ENCODE measurements at places on chromosomes 12 and 14.
A peak's percentile ranks its signal among the peaks of the same experiment; 100 is the strongest.

DNA sequence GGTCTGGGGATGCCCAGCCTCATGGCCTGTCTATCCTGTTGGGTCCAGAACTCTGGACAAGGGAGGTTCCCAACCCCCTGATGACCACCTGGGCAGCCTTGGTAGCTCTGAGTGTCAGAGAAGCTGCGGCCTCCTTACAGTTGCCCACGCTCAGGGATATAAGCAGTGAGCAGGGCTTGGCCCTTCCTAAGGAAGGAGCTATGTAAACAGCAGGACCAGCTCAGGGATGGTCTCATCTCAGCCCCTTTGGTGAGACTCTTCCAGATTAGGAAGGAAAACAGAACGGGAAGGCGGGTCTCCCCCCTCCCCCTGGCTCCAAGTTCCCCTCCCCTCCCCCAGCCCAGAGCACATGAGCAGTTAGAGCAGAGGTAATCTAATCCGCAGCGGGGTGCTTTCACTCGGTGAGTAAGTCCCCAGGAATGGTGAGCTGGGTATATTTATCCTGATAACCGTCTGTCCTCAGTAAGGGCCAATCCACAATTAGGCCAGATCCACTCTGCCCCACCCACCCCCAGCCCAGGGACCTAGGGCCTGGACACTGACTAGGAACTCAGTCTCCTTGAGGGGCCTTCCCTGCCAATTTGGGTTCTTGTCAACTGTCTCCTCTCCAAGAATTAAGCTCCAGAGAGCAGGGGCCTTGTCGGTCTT, 29.5 kb upstream of the RPLP0 start:
- peak; percentile 80 for DNase-seq

DNA sequence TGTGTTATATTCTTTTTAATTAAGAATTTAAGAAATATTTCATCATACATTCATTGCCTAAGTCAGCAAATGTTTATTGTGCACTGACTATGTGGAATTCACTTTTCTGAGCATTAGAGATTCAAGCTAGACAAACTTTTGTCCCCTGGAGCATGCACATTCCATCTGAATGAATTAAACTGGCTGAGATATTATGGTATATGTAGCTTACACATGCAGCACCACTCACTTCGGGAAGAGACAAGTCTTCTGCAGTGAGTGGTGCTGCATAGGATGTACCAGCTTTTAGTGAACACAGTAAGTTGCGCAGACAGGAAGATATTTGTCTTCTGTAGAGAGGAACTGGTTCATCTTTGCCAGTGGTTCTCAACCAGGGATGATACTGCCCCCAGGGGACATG, 318.4 kb downstream of the SYT1 start:
- no peak for DNase-seq

- DNase-seq: peak; percentile 24
Measured at GRCh38 chr12:128976120-128976738, 123.0 kb downstream of the GLT1D1 start.

- DNase-seq: no peak
Measured at GRCh38 chr12:56590237-56590830, 39.8 kb downstream of the BAZ2A start.

DNA sequence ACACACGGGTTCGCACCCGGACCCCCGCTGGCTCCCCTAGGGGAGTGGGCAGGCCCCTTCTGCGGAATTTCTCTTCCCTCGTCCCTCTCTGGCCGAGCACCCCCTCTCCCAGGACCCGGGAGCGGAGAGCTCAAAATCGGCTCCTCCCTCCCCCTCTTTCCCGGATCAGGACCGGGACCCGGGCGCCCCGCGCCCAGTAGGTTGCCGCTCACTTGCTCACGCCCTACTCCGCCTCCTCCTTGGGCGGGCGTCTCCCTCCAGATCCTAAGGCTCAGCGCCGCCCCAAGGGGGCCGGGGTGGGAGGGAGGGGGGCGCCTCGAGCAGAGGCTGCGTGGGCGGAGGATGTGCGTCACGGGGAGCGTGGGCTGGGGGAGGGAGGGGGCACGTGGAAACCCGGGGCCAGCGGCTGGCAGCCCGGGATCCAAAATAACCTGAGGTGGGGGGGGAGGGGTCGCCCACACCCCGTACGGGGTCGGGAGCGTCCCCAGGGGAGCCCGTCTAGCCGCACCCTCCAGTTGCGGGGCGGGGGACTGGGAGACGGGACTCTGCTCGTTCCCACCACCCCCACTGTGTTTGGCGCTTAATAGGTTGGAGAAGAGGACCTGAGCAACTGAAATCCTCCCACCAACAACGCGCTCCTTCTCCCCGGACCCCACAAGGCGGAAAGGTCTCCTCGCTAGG, 1.8 kb upstream of the NAB2 start:
- DNase-seq: peak; percentile 83

DNA sequence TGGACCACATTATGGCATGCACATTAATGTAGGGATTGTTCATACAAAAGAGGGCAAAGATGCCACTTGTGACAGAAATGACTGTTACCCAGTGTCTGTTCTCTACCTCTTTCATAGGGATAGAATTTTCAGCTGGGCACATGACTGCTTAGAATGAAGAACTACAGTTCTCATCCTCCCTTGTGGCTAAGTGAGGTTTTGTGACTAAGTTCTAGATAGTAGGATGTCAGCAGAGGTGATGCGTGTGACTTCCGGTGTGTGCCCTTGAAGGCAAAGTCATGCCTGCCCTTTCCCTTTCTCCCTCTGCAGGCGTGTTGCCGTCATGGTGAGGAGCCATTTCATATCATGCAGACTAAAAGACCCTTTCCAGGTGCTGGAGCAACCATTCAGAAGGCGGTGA, 99.3 kb downstream of the CACNA1C start:
- no peak for DNase-seq

- DNase-seq: no peak
Measured at GRCh38 chr12:116714175-116714574, 23.7 kb downstream of the SPRING1 start.

DNA sequence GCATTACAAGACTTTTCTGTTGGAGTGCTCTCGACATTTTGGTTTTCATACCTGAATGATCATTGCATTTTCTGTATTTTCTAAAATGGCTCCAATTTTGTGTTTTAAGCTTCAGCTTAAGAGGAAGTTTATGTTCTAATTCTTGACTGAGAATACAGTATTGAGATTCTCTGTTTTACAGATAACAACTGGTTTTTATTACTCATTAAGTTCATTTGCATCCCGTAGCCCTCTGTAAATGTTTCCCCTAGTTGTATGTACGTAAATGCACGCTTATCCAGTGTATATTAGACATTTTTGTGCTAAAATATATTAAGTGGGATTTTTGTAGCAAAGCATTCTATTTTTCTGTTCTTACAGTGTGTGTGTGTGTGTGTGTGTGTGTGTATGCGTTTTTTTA, 33.1 kb downstream of the CPSF6 start:
- no peak for DNase-seq

GRCh38 chr14:94673781-94674231, 61.6 kb downstream of the SERPINA3 start:
- no peak for DNase-seq
